ENCODE measurements at places on chromosomes 13 and 19.

DNA sequence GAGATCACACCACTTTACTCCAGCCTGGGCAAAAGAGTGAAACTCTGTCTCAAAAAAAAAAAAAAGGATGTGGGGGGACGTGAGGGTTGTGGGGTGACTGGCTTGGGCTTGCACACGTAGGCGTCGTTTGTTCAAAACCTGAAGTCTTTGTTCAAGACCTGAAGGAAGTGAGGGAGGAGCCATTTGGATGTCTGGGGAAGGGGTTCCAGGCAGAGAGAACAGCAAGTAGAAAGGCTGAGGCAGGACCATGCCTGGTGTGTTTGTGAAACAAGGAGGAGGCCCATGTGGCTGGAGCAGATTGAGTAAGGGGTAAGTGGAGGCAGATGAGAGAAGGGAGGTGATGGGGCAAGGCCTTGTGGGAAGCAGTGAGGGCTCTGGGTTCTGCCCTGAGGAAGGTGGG lies 27.8 kb downstream of the PIN1 start:
- DNase-seq: no peak

- no peak for DNase-seq
These were observed 24.7 kb downstream of the RASA3 start for GRCh38 chr13:114107686-114108081.

DNA sequence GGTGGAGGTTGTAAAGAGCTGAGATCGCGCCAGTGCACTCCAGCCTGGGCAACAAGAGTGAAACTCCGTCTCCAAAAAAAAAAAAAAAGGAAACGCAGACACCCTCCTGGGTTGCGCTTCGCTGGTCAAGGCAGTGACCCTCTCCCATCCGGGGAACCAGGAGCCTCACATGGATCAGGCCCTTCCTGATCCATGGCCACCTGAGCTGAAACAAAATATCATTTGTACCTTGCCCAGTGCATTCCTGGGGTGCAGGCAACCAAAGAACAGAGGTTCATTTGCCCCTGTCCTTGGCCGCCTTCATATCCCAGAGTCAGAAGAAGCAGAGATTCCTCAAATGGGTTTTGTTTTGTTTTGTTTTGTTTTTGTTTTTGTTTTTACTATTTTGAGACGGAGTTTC lies 8.0 kb upstream of the LSM4 start:
- no peak for DNase-seq

DNA sequence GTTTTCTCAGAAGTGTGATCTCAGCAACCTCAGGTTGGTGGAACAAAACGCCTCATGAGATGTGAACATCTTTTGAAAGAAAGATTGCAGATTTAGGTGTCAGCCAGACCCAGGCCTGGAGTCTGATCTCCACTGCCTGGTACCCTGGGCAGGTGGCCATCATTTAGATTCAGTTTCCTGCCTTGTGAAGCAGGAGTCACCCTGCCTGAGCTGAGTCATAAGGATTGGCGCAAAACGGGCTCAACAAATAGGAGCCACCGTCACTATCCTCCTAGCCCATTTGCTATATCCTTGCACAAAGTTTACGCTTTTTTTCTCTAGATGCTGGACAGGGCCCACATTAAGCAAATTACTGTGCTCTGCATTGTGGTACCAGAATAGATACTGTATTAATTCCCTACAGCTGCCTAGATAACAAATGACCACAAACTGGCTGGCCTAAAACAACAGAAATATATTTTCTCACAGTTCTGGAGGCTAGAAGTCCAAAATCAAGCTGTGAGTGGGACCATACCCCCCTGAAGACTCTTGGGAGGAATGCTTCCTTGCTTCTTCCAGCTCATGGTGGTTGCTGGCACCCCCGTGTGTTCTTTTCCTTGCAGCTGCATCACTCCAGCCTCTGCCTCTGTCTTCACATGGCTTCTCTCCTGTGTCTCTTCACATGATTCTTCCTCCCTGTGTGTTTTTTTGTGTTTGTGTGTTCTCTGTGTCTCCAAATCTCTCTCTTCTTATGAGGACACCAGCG lies 38.2 kb downstream of the TNFSF11 start:
- no peak for DNase-seq

- DNase-seq: no peak
These were observed 11.9 kb downstream of the EFNB2 start for GRCh38 chr13:106523576-106523975.

DNA sequence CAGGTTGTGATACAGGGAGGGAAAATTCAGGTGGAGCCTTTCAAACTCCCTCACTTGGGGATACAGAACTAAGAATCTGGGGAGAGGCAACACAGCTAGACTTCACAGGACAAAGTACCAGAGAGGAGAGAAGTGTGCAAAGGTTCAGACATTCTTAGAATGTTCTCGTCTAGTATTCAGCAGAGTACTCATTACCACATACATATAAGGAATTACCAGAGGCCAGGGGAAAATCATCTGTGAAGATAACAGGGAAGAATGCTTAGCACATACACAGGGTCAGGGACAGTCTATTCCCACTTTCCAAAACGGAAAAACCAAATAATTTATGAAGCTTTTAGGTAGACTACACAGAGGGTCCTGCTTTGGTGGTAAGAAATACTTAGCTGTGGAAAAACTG lies 58.1 kb downstream of the TRPC4 start:
- no peak for DNase-seq

DNA sequence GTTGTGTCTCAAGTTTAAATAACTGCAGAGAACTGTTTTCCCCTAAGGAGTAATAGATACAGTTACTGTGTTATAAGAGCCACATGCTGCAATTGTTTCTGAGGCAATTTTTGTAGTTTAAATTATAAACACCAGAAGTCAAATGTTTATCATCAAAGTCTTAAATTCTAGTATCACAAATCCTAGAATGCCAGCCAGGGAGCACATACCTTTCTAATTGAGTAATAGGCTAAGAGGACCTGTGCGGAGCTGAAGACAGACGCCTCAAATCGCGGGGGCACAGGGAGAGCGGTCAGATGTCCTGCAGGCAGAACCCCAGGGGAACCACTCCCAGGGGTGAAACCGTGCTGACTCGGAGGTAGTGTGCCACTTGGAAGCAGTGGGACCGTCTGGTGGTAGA lies 65.2 kb upstream of the TNFRSF19 start:
- DNase-seq: no peak

GRCh38 chr19:5154129-5154798 lies 185.4 kb downstream of the KDM4B start:
- no peak for DNase-seq

DNA sequence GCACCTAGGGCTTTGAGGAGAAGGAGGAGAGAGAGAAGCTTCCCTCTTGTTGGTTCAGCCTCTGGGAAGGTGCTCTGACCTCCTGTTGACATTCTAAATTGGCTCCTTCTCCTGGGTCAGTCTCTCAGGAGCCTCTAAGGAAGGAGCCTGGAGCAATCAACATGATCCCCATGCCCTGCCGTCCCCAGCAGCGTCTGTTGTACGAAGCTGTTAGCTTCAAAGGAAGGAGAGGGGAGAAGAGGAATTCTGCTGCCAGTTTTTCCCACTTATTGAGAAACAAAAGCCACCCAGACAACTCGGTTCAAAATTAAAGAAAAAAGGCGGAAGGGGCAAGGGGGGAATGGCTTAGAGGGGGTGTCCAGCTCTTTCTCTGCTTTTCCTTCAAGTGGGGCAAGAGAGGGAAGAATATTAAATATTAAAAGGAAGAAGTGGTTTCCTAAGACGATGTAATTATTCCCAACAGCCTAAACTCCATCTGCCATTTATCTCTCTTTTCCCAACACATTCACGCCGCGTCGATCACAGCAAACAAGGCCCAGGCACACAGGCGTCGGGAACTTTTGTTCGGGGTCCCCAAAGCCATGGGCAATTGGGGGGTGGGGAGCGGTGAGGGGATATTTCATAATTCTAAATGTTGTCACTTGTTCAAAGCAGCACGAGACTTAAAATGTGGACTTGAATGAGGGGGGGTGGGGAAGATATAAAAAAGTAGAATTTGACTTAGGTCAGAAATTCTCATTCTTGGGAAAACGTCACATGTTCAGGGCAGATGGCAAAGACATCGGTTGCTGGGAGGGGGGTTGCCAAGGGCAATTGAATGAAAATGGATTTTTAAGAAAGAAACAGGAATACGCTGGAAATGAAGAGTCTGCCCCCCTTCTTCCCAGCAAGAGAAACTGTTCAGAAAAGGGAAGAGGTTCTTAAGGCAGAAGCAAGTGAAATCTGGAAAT lies 116.8 kb upstream of the CACNA1A start:
- no peak for DNase-seq

DNA sequence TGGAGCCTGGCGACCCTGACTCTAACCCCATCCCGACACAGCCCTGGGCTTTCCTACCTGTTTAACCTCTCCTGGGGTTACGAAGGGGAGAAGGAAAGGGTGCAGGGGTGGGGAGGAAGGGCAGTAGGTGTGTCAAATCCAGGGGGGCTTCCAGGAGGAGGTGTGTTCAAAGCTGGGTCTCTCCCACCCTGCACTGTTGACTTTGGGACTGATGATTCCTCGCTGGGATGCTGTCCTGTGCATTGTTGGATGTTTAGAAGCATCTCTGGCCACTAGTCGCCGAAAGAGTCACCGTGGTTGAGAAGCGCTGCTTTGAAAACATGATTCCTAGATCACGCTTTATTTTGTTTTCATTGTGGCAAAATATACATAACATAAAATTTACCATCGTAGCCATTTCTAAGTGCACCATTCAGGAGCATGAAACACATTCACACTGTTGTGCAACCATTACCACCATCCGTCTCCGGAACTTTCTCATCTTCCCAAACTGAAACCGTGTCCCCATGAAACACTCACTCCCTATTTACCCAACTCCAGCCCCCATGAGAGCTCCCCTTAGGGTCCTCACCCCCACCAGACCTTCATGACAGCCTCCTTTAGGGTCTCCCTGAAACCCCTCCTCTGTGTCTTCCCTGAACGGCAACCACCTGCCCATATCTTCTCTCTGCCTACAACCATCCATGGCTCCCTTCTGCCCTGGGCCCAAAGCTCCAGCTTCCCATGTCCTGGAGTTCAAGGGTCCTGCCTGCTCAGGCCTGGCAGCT lies 4.4 kb upstream of the FCER2 start:
- no peak for DNase-seq

- no peak for DNase-seq
These were observed 731 bp downstream of the MAG start for GRCh38 chr19:35292421-35293362.

DNA sequence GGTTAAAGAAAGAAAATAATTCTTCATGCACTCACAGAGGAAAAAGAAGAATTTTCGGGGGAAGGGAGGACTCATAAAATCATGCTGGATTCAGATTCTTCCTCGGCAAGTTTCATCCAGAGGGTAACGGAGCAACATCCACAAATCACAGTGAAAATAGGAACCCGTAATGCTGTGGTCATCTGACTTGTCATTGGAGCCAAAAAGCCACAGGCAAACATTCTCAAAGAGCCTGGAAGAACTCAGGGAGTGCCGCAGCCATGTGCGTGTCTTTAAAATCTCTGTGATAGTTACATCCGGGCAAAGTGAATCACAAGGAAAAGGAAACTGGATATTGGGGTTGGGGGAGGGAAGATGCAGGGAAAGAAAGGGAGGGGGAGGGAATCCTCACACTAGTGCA lies 33.0 kb upstream of the VSTM2B start:
- DNase-seq: no peak

- no peak for DNase-seq
These were observed 94.5 kb downstream of the ANKRD10 start for GRCh38 chr13:110820322-110820721.

GRCh38 chr13:84933797-84934196 lies 865.4 kb downstream of the SLITRK6 start:
- no peak for DNase-seq

GRCh38 chr19:2270423-2271233 lies 11.3 kb downstream of the PEAK3 start:
- peak; percentile 70 for DNase-seq

- DNase-seq: no peak
These were observed 36.0 kb downstream of the PBX4 start for GRCh38 chr19:19582471-19582870.

- no peak for DNase-seq
These were observed 351.7 kb upstream of the TMTC4 start for GRCh38 chr13:101026328-101026727.

DNA sequence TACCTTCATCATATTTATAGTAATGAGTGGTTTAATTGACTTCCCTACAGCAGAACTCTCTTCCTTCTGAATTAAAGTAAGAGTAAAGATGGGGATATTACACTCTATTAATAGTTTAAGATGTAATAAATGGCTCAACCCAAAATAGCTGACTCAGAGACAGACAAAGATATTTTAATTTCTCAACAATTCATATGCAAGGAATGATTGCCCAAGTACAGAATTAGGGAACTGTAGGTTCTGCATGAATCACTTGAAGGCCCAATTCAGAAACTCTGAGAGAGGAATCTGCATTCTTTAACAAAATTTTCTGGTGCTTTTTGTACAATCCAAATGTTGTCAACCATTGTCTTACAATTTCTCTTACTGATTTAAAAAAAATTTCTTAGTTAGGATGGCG lies 42.9 kb upstream of the PCDH9 start:
- no peak for DNase-seq

- DNase-seq: no peak
These were observed 1.4 kb downstream of the EFNB2 start for GRCh38 chr13:106533943-106534638.

- DNase-seq: no peak
These were observed 90.9 kb upstream of the ZNF507 start for GRCh38 chr19:32254509-32254890.

- no peak for DNase-seq
These were observed 24.5 kb downstream of the RDH8 start for GRCh38 chr19:10037809-10038208.

DNA sequence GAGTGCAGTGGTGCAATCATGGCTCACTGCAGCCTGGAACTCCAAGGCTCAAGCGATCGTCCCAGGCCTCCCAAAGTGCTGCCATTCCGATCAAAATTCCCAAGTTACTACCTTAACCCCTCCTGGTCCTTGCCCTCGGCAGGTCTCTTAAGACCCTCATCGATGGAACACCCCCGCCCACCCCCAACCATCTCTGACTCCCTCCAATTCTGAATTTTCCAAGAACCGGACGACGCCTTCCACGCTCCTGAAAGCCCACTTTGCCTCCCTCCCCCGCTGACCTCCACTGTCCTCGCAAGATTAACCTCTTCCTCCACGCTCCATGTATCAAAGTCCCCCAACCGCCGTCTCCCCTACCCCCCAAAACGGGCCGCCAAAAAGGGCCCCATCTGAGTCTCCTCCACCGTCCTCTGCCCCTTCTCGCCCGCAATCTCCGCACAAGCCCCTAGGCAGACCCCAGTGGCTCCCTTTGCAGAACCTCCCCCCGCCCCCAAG lies 539 bp downstream of the DAPK3 start:
- no peak for DNase-seq
